Gastrocnemius medialis (tissue), 4 donors: ENCODE measurements at places on chromosomes 12 and 14. TPM values are rescaled to one million over a fixed set of nuclear protein-coding genes. Genes with fewer than 3 reads are reported as not detected.
A peak's percentile ranks its signal among the peaks of the same experiment; 100 is the strongest.

- H3K4me3 ChIP-seq: no peak overlapping the region
- no peak overlapping the region for H3K27ac ChIP-seq
- H3K27me3 ChIP-seq: no peaks in the 10 kb centered on the region
- no peaks in the 10 kb centered on the region for H3K4me1 ChIP-seq
- no peaks in the 10 kb centered on the region for H3K36me3 ChIP-seq
- no peak for DNase-seq
Observed at GRCh38 chr14:89810101-89810500, 144.4 kb downstream of the EFCAB11 start.

The ANKRD9 gene
- total RNA-seq: 211 TPM

GRCh38 chr14:75044752-75045151, 6.5 kb downstream of the MLH3 start:
- H3K27me3 ChIP-seq: no peaks in the 10 kb centered on the region
- no peak for DNase-seq
- H3K4me1 ChIP-seq: peaks cover 43% of the 10 kb centered on the region
- H3K4me3 ChIP-seq: no peak overlapping the region
- H3K36me3 ChIP-seq: no peaks in the 10 kb centered on the region

DNA sequence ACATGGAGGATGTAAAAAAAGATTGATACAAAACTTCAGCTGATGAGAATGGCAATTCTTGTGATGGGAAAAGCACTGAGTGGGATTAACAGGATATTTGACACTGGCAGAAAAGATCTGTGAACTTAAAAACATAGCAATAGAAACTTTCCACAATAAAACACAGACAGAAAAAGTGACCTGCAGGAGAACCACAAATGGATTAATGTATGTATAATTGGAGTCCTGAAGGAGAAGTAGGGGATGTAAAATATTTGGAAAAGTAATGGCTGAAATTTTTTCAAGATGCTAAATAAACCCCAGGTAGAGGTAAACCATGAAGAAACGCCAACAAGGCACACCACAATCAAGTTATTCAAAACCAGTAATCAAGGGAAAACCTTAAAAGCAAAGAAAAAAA, 130.8 kb upstream of the C14orf180 start:
- H3K27ac ChIP-seq: no peak overlapping the region
- H3K4me1 ChIP-seq: no peaks in the 10 kb centered on the region
- peaks cover 15% of the 10 kb centered on the region for H3K27me3 ChIP-seq
- H3K4me3 ChIP-seq: no peak overlapping the region
- H3K36me3 ChIP-seq: no peaks in the 10 kb centered on the region
- DNase-seq: no peak

DNA sequence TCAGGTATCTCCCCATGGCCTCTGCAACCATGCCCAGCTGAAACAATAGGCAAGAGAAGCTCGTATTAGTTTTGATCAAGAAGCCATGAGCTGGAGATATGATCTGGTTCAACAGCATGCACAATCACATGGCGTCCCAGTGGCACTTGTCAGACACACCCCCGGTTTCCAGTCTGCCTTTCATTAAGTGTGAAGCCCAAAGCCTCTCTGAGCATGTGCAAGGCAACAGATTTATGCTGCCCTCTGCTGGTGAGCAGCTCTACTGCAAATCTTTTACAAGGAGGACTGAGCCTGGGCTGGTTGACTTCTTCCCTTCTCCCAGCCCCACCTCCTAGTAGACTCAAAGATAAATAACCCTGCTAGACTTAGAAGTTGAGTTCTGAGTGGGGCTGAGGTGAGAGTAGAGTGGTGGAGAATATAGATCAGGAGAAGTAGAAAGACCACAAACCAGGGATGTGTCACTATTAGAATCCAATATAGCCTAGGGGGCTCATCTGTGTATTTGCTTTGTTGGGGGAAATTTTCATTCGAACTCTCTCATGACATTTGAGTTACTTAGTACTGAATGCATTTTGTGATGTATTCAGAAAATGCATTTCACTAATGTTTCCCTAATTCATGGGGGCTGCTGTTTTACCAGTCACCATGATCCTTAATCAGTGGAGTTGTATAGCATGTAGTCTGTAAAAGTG, 53.7 kb upstream of the MBIP start:
- no peaks in the 10 kb centered on the region for H3K27me3 ChIP-seq
- H3K4me1 ChIP-seq: no peaks in the 10 kb centered on the region
- peak; percentile 61 for DNase-seq
- no peak overlapping the region for H3K4me3 ChIP-seq

The LRP1-AS gene
- not detected for total RNA-seq

- DNase-seq: no peak
- no peaks in the 10 kb centered on the region for H3K4me1 ChIP-seq
- H3K4me3 ChIP-seq: no peak overlapping the region
- H3K27me3 ChIP-seq: no peaks in the 10 kb centered on the region
Observed at GRCh38 chr12:100741084-100741711, 53.4 kb upstream of the ANO4 start.

DNA sequence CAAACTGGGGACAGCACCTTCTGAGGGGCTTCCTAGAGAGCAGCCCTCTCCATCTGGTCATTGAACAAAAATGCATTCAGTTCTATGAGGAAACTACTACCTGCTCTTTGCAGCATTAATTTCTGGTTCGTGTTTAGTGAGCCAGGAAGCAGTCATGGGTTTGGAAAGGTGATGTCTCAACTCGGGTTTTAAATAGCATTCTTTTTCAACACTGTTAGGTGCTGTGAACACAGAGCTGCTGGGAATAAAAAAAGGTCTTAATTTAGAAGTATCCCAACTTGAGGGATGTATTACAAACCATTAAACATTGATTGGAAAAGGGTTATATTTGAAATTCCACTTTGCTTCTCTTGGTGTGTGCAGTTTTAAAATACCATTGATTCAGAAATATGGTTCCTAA, 9.3 kb downstream of the MYO1H start:
- H3K4me3 ChIP-seq: no peak overlapping the region
- no peaks in the 10 kb centered on the region for H3K4me1 ChIP-seq
- H3K27me3 ChIP-seq: no peaks in the 10 kb centered on the region
- H3K36me3 ChIP-seq: no peaks in the 10 kb centered on the region
- no peak overlapping the region for H3K27ac ChIP-seq

The CPNE6 gene
- not detected for total RNA-seq

GRCh38 chr12:49585477-49586459, 17.8 kb upstream of the MCRS1 start:
- H3K36me3 ChIP-seq: no peaks in the 10 kb centered on the region
- no peak for DNase-seq
- H3K4me1 ChIP-seq: peaks cover 8% of the 10 kb centered on the region
- H3K27ac ChIP-seq: no peak overlapping the region

The ERBB3 gene
- total RNA-seq: 2.1 TPM

DNA sequence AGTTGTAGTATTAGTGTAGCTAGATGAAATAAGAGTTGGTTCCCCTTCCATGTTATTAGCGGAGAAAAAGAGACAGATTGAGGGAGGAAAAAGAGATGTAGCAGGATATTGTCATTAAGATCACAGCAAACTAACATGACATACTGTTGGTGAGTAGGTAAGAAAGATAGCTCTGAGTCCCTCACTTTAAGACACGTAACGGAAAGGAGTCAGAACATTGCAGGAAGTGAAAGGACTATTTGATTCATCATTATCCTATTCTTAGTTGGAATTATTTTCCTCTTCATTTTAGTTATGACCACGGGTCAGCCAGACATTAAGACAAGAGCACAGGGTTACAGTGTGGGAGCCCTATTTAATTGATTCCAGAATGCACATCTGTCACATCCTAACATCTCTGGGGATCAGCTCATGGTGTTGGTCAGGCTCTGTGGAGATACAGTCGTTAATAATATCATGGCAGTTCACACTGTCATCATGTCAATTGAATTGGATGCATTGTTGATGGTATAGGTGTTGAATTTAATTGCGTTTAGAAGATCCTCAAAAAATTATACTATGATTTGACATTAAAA, 55.0 kb downstream of the TMX1 start:
- no peak overlapping the region for H3K4me3 ChIP-seq
- DNase-seq: no peak
- H3K36me3 ChIP-seq: no peaks in the 10 kb centered on the region
- H3K4me1 ChIP-seq: peaks cover 6% of the 10 kb centered on the region

The NCKAP5L gene
- total RNA-seq: 10.4 TPM

DNA sequence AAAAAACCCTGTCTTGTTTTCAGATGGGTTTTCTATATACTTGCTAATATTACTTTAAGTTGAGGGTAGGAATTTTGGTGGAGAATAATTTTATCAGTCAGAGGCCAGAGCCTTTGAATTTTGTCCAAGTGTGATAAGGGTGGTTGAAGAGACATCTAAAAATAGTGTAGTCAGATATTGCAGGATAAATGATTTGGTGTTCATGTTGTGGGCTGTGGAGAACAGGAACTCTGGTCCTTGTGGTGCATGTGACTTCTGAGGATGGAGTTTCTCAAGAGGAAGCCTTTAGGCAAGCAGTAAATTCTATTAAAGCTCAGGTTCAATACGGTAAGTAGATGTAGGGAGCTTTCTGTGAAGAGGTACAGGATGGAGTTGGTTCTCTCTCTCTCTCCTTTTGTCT, 2.8 kb downstream of the ADAM21 start:
- no peak overlapping the region for H3K4me3 ChIP-seq
- no peak overlapping the region for H3K27ac ChIP-seq
- no peak for DNase-seq
- H3K4me1 ChIP-seq: peaks cover 8% of the 10 kb centered on the region

The SOAT2 gene
- total RNA-seq: not detected

The TGFB3 gene
- 28.3 TPM for total RNA-seq

The RAB21 gene
- 48.8 TPM for total RNA-seq

The GPR135 gene
- total RNA-seq: 1.7 TPM

The AQP6 gene
- not detected for total RNA-seq

- H3K4me3 ChIP-seq: peak overlapping the region; percentile 45
- H3K4me1 ChIP-seq: peaks cover 39% of the 10 kb centered on the region
- no peak for DNase-seq
- no peaks in the 10 kb centered on the region for H3K27me3 ChIP-seq
- no peaks in the 10 kb centered on the region for H3K36me3 ChIP-seq
Observed at GRCh38 chr12:57874166-57875108, 27.9 kb upstream of the CTDSP2 start.

The SLC6A12 gene
- total RNA-seq: not detected

DNA sequence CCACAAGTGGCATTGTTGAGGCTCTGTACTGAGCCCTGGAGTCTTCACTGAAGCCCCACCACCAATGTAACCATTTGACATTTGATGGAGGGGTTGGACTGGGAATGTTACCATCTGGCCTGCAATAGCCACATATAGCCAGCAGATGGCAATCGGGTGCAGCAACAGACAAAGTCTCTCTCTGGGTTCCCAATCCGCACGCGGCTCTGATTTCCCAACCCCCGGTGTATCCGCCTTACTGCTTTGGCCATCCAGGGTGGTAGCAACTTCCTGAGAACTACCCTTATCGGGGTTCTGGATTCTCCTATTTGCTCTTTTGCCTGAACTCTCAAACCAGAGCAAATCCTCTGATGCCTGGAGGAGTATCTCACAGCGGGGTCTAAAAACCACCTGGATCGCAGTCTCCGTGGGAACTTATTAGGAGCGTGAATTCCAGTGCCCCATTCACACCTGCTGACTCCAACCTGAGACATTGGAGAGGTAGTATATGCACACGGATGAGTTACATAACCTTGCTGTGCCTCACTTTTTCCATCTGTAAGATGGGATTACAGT, 14.2 kb downstream of the VRTN start:
- H3K4me3 ChIP-seq: no peak overlapping the region
- H3K4me1 ChIP-seq: no peaks in the 10 kb centered on the region
- peak; percentile 69 for DNase-seq
- H3K36me3 ChIP-seq: no peaks in the 10 kb centered on the region
- H3K27ac ChIP-seq: no peak overlapping the region

DNA sequence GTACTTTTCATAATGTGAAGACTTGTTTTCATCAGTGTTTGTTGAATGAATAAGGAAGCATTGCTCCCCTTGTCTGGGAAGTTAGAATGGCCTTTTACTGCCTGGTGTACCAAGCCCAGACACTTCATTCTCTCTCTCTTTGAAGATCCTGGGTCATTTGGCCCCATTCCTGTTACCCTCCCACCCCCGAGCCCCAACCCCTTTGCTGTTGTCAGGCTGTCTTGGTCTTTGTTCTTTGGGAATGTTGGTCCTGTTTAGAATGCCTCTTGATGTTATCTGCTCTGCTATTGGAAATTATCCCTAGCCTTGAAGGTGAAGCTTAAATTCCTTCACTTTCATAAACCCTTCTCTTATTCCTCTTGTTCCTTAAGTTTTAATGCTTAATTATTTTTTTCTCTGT, 13.8 kb downstream of the DERA start:
- no peak for DNase-seq
- H3K4me1 ChIP-seq: peaks cover 13% of the 10 kb centered on the region
- no peak overlapping the region for H3K27ac ChIP-seq
- no peaks in the 10 kb centered on the region for H3K36me3 ChIP-seq

DNA sequence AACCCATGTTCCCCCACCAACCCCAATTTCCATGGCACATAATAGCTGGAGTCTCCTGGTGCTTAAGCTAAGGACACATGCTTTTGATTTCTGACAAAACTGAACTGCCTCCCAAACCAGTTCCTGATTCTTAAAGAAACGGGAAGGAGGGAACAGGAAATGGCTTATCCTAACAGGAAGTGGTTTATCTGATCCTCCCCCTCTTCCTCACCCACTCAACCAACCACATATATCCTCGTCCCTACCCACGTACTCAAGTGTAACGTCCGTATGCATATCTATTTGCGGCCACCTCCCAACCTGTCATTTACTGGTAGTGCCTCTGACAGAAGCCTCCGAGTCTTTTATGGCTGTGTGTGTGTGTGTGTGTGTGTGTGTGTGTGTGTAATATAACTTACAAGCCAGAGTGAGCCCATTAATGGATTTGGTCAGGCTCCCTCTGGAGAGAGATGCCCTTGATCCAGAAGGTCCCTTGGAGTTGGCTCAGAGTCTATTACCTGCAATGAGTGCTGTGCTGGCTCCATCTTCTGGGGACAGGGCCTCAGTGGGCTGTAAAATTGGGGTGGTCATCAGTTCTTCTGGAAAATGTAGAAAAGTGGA, 7.7 kb downstream of the DAZAP2 start:
- no peak overlapping the region for H3K4me3 ChIP-seq
- no peaks in the 10 kb centered on the region for H3K27me3 ChIP-seq
- DNase-seq: no peak
- peaks cover 16% of the 10 kb centered on the region for H3K4me1 ChIP-seq
- H3K27ac ChIP-seq: no peak overlapping the region

DNA sequence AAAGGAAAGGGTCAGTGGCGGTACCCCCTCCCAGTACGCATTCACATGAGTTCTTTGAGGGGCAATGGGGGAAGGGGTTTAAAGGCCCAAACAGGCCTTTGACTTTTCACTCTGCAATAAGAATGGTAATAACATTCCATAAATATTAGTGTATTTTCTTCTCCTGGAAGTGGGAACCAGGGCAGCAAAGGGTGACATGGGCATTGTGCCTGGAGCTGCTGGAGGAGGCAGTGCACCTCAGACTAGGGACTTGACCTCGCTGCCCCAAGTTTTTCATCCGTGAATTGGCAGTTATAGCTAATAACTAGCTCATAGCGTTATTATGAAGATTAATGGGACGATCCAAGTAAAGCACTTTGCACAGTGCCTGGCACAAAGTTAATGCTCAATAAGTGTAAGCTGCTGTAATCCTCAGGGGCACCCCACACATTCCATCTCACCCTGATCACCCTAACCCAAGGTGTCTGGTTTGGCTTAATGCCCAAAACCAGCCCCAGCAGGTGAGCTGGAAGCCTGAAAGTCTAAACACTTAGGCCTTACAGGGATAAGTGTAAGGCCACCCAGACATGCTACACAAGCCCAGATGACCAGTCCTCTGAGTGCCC, 2.8 kb upstream of the KCNH3 start:
- no peak overlapping the region for H3K4me3 ChIP-seq
- peaks cover 8% of the 10 kb centered on the region for H3K4me1 ChIP-seq
